ENCODE measurements at places on chromosomes 11 and 22.
A peak's percentile ranks its signal among the peaks of the same experiment; 100 is the strongest.

DNA sequence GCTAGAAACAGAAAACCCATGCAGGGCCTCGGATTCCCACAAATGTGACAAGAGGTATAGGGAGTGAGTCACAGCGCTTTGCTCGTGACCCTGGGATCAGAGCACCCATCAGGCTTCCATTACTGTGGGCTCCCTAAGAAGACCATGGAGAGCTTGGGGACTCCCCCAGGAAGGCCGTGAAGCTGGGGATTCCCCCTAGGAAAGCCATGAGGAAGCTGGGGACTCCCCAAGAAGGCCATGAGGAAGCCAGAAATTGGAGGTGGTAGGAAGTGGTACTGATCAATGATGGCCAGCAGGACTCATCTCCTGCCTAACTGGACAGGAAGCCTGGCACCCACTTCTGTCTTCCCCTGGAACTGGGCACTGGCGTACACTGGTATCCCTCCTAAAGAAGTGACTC is 10.1 kb upstream of the DCPS start:
- no peak for DNase-seq

- DNase-seq = no peak
Measured at GRCh38 chr11:121672630-121673487, 220.1 kb upstream of the SORL1-AS1 start.

GRCh38 chr11:21412652-21413383 is 743.4 kb downstream of the NELL1 start:
- DNase-seq = no peak

DNA sequence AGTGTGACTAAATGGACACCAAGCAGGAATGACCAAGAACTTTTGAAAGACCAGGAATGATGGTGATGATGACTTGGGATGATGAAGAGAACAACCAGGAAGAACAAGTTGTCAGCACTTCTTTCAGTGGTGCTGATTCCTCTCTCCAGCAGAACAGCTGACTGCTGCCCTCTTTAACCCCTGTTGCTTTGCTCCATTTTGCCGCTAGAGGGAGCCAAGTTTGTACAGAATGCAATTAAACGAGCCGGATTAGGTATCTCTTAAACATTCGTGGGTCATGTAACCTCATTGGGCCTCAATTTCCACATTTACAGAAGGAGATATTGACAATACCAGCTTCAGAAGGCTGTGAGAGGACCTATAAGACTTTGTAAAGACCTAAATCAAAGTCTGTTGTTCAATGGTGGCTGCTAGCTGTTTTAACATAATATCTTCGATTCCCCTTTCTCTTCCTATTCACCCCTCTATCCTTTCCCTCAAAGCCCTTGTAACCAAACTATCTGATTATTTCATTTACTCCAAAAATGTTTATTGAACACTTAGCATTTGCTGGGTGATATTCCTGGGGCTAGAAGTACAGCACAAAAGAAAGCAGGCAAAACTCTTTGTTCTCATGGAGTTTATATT is 1.9 kb downstream of the OR4S1 start:
- DNase-seq = peak; percentile 78

GRCh38 chr22:38467438-38467903 is 425 bp upstream of the KDELR3 start:
- DNase-seq = no peak

GRCh38 chr11:13110929-13111812 is 102.1 kb downstream of the RASSF10 start:
- no peak for DNase-seq

DNA sequence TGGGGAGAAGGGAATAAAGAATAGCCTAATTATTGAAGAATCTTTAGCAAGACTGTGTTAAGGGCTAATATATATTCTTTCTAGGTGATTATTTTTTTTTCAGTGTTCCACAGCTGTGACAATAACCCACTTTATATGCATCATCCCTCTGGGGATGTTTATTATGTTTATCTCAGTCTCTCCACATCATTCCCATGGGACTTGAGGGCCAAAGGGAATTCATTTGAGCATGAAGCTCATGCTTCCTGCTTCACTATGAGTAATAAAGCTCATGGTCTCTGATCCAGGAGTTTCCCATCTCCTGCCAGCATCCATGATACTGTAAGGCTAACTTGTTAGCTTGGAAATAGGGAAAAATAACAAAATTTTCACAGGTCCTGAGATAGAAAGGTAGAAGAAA is 1888.4 kb downstream of the LRRC4C start:
- no peak for DNase-seq

DNA sequence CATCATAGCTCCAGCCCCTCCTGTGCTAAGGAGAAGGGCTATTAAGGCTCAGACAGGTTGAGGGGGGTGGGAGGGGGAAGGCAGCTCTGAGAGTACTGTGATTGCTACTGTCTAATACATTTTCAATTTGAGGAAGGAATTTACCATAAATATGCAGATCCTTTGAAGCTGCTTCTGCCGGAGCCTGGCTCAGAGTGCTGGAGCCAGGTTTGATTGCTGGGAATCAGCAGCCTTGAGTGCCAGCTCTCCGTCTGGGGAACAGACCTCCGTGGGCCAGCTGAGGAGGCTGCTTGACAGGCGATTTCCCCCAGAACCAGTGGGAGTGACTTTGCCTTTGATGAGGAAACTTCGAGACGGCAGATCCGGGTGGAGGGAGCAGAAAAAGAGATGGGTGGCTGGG is 141.7 kb upstream of the TBCEL start:
- DNase-seq = no peak

- DNase-seq = no peak
Measured at GRCh38 chr11:76589477-76589876, 81.1 kb downstream of the LRRC32 start.

DNA sequence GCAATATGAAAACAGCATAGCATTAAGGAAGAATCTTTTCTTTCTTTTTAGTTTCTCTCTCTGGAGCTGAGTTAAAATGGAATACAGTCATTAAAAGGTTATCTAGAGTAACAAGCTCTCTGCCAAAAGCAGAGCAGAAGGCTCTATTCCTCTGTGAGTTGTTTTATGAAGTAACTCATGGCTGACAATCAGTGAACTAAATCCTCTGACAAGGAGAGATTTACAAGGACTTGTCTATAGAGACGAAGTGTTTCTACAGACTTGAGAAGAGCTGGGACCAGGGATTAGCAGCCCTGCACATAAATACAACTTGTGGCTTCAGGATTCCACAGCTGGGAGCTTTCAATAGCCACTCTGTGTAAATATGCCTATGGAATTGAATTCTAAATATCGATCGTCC is 192.5 kb upstream of the RAG2 start:
- DNase-seq = no peak

DNA sequence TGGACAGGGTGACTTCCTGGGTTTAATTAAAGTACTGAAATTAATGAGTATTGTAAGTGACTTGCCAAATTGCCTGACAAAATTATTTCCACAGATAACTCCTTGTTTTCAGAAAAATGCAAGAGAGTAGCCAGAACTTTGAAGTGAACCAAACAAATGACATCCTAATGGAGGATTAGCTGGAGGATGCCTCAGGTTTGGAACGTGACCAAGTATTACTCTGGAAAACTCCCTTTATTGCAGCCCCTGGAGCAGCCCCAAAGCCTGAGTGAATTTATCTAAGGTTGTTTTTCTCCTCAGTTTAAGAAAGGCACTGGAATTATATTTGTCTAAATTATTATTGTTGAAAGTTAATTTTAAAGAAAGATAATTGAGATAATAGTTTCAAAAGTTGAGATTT is 343.6 kb upstream of the MTNR1B start:
- no peak for DNase-seq

- no peak for DNase-seq
Measured at GRCh38 chr22:42185915-42186439, 55.4 kb upstream of the CYP2D6 start.

- no peak for DNase-seq
Measured at GRCh38 chr22:17700778-17701177, 62.2 kb downstream of the BCL2L13 start.

GRCh38 chr11:27812341-27812740 is 112.1 kb upstream of the BDNF start:
- DNase-seq = no peak

DNA sequence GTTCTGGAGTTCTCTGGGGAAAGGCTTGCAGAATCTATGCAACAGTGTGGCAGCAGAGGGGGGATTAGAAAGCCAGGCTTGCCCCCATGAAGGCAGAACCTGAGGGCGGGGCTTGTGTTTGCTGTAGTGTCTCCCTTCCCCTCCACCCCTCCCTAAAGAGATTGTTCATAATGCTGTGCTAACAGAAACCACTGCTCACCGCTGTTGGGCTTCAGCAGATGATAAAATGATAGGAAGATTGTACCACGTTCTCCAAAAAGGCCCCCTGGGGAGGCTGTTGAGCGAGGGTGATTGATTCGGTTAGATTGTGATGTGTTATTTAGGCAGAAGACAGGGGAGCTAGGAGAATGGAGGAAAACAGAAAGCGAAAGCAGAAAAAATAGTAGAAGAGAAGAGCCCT is 215.2 kb upstream of the NCAM1 start:
- DNase-seq = no peak

DNA sequence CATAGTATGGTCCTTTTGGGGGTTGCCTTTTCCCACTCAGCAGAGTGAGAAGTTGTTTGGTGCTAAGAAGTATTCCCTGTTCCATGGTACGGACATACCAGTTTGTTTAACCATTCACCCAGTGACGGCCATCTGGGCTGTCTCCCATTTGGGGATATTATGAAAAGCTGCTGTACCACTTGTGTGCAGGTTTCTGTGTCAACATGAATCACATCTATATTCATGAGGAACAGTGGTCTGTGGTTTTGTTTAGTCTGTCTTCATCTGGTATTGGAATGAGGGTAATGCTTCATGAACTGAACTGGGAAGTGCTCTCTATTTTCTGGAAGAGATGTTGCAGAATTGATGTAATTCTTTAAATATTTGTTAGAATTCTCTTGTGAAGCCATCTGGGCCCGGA is 89.5 kb downstream of the TRMU start:
- DNase-seq = no peak

Data from activated CD8-positive, alpha-beta memory T cell treated with anti-CD3 and anti-CD28 coated beads, Interleukin-2, amount 10 ng/mL, durations not matched to agents 7 days and 5 days (primary cell).